ENCODE measurements at places on chromosomes 3 and 15.

DNA sequence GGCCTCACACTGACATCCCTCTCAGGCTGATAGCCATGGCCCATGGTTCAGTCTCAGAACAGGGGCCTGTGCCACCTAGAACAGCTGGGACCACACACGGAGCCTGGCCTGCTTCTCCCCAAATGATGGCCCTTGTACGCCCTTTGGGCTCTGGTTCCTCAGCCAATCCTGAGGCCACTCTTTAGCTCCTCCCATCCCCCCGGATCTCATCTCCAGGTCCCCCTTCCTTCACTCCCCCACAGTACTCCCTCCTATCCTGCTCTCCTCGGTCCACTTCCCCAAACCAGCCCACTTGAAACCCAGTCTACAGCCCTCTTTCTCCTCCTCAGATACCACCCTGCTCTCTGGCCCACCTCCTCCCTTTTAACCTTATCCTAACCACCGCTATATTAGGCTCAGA is 17.8 kb upstream of the ZFYVE19 start:
- no peak for DNase-seq

DNA sequence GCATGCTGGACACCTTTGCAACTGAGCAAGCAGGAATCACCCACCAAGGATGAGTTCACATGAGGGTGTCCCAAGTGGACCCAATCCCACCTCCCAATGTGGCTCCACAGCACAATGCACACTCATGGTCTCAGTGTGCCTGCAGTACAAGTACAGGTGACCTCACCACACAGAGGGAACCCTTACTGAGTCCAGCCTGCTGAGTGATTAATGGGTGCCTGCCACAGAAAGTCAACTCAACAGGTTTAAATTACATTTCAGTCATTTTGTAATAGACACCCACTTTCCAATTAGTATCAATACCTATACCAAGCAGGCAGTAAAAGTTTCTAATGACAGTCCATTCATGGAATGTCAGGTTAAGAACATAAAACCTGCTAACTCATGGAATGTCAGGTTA is 59.5 kb downstream of the HERC2 start:
- no peak for DNase-seq

DNA sequence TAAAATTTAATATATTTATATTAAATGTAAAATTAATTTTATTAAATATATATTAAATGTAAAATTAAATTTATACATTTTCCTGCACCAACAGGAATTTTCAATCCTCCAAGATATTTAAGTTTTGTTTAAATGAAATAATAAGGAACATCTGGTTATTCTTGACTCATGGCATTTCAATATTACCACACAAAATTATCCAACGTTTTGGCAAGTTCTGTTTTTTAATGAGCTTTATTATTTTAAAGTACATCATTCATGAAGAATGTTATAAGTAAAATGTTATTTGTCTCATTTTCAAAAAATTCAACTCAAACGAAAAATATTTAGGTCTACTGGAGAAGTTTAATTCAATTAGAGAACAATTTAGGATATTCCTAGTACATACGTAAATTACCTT is 811.4 kb downstream of the NAALADL2 start:
- no peak for DNase-seq

GRCh38 chr3:140724856-140725812 is 47.3 kb downstream of the TRIM42 start:
- no peak for DNase-seq

DNA sequence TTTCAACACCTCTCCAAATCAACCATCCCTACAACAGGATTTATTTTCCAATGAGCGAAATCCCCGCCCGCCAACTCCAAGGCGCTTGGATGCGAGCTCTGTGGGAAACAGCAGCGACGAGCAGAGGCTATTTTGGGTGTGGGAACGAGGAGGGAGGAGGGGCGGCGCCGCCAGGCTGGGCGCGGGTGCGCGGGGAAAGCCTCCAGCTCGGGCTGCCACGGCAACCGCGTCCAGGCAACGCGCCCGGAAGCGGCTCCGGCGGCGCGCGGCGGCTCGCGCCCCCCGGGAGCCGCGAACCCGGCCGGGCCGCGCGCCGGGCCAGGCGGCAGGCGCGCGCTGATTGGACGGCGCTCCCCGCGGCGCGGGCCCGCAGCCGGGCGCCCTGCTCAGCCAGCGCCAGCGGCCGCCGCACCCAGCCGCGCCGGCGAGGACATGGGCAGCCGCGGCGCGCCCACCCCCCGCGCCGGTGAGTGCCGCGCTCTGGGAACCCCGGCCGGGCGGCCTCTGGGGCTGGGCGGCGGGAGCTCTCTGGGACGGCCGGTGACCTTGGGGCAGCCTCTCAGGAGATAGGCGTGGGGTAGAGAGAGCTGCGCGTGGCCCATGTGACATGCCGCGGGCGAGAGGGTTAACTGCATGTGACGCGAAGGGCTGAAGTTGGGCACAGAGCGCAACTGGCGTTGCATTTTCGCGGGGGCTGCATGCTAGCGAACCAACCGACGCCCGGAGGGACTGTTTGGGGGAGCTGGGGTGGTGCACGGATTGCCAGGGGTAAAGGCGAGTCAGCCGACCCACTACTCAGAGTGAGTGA is at the start of gene FAM81A:
Gene FAM81A (plus strand): TSS at position 370 of the 808 bp plus-strand sequence. CDS start 20,441 bp downstream, outside the sequence.
- no peak for DNase-seq

- no peak for DNase-seq
Measured at GRCh38 chr3:169841171-169841570, 28.5 kb upstream of the LRRC34 start.

- no peak for DNase-seq
Measured at GRCh38 chr3:17182166-17182565, 297.4 kb downstream of the PLCL2 start.

- no peak for DNase-seq
Measured at GRCh38 chr15:73990250-73991005, 1.7 kb downstream of the STOML1 start.

DNA sequence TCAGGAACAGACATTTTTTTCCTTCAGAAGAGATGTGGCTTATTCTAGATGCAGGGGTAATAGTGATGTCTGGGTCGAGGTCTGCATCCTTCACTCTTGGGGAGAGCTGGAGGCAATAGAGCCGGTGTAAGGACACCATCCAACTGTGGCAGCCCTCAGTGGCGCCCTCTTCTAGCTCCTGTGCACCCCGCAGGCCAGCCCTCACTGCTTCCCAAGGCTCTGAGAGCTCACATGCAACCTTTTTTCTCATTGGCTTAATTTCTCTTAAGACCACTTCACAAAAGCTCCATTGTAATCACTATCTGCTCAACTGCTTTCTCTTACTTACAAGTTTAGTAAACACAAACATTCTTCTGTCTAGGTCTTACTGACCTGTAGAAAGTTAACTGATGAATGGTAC is 3.9 kb upstream of the VPS8 start:
- DNase-seq, result no peak

DNA sequence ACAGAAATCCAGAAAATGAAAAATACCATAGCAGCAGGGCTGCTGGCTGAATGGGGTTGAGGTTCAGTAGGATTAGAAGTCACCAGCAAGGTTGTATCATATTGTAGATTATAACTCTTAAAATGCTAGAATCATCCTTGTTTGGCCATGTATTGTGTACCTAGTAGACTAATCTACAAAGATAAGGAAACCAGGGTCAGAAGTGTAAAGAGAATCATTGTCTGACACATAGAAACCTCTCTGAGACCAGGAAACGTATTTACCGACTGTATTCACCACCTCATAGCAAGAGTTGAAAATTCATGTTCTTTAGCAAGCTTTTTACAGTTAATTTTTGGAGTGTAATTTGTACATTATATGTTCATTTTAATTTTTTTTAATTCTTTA is 168.8 kb downstream of the ECT2 start:
- DNase-seq, result no peak

DNA sequence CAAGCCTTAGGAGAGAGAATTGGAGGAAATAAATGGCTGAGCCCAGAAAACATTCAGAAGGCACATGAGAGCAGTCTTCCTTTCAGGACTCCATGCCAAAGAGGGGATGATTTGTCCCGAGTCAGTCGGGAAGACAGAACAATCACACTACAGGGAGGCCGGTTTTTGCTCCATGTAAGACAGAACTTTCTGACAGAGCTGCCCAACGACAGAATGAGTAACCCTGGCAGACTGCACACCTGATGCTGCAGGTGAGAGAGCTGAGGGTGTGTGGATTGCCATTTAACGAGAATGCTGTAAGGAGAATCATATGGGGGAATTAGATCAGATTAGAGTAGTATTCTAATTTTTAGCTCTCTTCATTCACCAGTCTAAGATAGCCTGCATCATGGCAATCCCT is 533.0 kb downstream of the EPHB1 start:
- DNase-seq, result no peak

DNA sequence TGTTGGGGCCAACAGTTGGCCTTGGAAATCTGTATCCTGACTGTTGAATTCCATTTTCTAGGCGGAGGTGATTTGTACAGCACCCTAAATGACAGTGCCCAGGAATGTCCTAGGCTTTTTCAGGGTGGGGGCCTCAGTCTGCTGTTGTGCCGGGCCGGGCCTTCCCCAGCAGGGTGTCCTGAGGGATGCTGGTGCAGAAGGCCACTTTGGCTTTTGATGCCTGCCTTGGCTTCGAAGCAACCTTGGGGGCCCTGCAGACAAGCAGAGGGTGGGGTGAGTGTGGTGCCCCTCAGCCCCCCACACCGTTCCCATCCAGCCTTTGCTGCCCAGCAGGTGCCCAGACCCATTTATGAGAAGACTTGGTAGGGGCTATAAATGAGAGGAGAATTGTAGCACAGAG is 33.0 kb downstream of the SYNM start:
- DNase-seq, result no peak

GRCh38 chr15:90191794-90192509 is 9.2 kb upstream of the SEMA4B start:
- peak; percentile 72 for DNase-seq

GRCh38 chr3:18087988-18088387 is 337.2 kb downstream of the SATB1 start:
- DNase-seq, result no peak

GRCh38 chr3:69742391-69742790 is 3.1 kb downstream of the MITF start:
- no peak for DNase-seq

DNA sequence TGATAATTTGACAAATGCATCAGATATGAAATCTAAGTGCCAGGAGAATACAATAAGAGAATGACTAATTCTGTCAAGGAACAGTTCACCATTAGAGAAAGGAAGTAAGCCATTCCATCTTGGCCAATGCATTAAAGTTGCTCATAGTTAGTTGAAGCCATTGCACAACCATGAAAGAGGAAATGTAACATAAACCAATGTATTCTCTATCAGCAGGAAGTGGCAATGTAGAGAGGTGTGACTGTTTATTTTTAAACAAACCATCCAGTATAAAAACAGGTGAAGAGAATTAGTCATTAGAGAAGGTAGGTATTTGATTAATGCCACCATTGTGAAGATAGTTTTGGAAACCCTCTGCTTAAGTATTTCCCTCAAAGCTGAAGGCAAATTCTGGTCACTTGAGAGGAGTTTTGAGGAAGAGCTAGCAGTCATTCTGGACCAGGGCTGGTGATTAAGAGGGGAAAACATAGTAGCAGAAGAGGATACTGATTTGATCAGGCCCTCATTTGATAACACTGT is 10.7 kb upstream of the ANXA2 start:
- no peak for DNase-seq

DNA sequence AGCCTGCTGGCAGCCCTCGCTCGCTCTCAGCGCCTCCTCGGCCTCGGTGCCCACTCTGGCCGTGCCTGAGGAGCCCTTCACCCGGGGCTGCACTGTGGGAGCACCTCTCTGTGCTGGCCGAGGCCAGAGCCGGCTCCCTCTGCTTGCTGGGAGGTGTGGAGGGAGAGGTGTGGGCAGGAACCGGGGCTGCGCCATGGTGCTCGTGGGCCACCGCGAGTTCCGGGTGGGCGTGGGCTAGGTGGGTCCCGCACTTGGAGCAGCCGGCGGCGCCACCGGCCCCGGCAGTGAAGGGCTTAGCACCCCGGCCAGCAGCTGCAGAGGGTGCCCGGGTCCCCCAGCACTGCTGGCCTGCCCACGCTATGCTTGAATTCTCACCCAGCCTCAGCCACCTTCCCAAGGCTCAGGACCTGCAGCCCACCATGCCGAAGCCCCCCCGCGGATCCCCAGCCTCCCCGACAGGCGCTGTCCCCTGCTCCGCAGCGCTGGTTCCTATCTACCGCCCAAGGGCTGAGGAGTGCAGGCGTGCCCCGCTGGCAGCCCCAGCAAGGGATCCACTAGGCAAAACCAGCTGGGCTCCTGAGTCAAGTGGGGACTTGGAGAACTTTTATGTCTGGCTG is 863.3 kb downstream of the IGSF11 start:
- no peak for DNase-seq
